Pulmonary artery endothelial cell (primary cell): ENCODE measurements at places on chromosomes 6 and 20.
A peak's percentile ranks its signal among the peaks of the same experiment; 100 is the strongest.

- DNase-seq: no peak
Measured at GRCh38 chr6:76381612-76382011, 309.1 kb upstream of the IMPG1 start.

- no peak for DNase-seq
Measured at GRCh38 chr20:19830211-19830785, 72.2 kb downstream of the RIN2 start.

DNA sequence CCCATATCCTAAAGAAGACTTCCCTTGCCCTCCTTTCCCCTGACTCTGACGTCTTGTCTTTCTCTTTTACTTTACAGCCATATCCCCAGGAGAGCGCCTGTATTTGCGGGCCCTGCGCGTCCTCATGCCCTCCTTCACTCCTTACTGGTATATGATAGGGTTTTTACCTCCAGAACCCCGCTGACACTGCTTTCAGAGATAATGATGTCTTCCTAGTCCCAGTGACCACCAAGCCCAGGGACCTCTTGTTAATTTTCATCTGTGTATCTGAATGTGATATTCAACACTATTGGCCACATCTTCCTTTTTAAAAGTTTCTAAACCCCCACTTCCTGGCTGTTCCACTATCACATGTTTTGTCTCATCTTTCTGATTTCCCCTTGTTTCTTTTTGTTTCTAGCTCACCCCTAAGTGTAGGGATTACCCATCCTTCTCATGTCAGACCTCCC, 102.0 kb downstream of the HIVEP1 start:
- no peak for DNase-seq

DNA sequence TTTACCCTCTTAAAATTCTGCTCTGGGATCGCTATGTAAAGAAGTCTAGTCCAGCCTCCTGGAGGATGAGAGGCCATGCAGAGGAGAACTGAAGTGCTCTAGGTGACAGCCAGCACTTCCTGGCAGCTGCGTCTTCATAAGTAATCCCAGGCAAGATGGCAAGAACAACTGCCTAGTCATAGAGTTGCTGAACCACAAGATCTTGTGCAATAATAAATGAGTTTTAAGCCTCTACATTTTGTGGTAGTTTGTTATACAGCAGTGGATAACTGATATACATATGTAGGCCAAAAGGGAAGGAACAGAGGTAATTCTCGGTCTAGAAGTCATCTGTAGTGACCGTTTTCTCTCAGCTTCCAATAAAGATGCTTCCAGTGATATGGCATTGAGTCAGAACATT, 103.8 kb upstream of the FLRT3 start:
- no peak for DNase-seq

DNA sequence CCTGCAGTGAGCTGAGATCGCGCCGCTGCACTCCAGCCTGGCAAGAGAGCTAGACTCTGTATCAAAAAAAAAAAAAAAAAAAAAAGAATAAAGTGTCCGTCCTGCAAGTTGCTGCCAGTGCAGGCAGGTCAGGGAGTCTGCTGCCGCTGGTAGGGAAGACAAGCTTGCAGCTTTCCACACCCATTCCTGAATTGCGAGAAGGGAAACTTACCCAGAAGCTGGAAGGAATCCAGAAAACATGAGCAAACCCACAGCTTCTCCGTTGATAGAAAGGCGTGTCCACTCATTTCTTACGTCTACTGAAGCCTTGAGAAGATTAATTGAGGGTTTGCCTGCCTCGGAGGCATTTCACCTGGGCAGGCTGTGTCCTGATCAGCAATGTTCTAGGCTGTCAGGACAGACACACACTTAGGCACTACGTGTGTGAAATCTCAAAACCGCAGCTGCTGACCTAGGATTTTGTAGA, 61.6 kb upstream of the DSP start:
- no peak for DNase-seq

GRCh38 chr20:44145131-44145775, 41.7 kb downstream of the JPH2 start:
- DNase-seq: no peak

GRCh38 chr20:32434434-32434833, 76.3 kb downstream of the ASXL1 start:
- no peak for DNase-seq

- DNase-seq: peak; percentile 83
Measured at GRCh38 chr6:1609648-1610496, at the start of gene FOXC1. Gene FOXC1, plus strand, starts transcription at chr6:1609915. Its CDS starts 531 bp downstream, at chr6:1610446.

- DNase-seq: no peak
Measured at GRCh38 chr6:37625591-37626374, 71.9 kb downstream of the MDGA1 start.

DNA sequence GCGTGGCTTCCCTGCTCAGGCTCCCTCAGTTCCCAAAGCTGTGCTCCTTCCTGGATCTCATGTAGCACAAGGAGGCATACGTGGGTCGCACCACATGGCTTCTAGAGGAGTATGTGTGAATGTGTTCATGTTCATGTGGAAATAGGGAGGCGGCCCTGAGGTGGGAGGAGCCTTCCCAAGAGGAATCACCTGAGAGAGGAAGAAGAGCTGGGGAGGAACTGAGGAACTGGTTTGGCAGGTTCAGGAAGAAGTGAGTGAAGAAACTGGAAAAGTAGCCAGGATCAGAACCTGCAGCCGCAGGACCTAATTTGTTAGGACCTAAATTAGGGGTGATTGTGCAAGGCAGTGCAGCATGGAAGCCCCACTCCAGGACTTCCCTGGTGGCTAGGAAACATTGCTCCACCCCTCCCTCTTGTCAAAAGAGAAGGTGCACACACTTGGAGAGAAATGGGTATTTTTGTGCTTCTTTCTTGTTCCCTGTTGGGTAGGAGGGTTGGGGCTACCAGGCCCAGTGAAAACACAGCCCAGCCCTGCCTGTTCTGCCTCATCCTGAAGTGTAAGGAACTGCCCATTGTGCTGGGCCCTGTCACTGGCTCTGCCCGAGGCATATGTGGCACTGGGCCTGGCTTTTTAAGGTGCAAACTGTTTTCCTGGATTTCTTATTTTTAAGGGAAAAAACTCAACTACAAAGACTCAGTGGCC, 20.7 kb downstream of the SYNJ2 start:
- no peak for DNase-seq

- DNase-seq: no peak
Measured at GRCh38 chr20:45311589-45312211, 3.6 kb upstream of the MATN4 start.

DNA sequence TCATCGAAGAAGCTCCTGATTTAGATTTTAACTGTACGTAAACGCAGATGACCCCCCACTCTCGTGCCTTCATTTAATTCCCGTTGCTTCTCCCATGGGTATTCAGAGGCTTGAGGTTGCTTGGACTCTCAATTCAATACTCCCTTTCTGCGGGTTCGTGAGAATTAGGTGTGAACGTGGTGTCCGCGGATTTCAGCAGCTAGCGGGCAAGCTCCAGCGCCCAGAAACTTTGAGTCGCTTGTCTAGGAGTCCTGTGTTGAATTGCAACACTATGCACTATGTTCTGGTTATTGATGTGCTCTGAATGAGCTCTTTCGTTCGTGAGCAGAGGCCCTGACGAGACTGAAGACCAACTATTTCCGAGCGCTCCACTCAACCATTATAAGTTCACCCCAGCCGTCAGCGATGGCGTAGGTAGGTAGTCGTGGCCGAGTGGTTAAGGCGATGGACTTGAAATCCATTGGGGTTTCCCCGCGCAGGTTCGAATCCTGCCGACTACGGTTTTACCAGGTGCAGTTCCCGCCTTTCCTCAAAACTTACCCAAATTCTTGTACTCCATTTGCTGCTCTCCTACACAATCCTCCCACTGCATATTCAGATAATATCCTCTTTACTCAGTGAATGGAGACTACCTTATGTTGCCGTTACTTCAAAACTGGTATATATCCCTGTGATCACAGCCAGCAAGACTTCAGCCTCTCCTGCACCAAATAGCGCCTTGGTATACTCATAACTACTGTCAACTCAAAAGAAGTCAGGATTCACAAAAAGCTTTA, 72.6 kb upstream of the ZNF184 start:
- no peak for DNase-seq

DNA sequence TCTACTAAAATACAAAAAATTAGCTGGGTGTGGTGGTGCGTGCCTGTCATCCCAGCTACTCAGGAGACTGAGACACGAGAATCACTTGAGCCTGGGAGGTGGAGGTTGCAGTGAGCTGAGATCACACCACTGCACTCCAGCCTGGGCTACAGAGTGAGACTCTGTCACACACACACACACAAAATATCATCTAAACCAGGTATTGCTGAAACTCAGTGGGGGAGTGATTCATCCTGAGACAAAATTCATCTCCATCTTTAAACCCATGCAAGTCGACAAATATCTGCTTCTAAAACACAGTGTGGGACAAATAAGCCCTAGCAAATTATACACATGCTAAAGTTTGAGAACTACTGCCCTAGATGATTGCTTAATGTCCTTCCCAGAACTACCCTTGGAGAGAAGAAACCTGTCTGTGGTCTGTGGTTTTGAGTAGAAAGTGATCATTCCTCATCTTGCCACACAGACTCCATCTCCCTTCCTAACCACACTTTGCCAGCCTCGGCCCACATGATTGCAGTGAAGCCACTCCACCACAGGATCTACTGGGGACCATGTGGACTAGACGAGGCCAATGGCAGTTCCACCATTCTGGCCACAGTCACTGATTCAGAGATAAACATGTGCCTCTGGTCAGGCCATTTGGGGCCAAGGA, 130.3 kb downstream of the OPRM1 start:
- DNase-seq: no peak

GRCh38 chr6:109449795-109450673, 5.5 kb downstream of the MICAL1 start:
- no peak for DNase-seq

DNA sequence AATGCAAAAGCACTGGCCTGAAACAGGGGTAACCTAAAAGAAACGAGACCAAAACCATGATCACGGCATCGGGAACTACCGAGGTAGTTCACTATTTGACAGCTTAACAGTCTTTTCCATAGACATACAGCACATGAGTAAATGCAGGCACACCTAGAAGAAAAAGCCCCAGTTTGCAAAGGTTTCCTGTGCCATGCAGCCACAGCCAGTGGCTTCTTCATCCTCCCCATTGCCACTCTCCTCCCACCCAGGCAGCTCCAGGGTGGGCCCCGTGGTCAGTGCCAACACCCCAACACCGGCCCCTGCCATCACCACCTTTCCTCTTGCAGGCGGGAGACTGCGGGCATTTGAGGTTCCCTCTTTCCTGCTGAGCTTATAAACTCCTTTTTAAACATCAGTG, 115.4 kb downstream of the SLC23A2 start:
- no peak for DNase-seq

DNA sequence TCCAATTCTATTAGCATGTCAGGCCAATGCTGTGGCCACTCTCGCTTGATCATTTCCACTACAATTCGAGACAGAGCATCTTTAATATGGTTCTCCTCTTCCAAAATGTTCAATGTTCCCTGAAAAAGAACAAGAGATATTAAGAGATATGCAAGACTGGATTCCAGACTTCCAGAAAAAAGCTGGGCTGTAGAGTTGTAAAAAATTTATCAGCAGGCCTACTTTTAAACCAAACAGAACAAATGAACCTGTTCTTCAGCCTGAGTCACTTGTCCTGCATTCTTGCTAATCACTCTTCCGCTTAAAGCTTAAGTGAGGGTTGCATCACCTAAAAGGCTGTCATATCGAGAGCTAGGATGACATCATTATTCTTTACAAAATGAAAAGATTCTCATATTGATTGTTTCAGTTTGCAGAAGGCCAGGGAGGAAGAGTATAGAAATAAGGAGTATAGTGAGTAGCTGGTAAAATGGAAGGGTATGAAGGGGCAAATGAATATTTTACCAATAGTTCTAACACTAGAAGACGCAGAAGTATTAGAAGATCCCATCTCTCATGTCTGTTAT, 4.9 kb downstream of the XPO5 start:
- DNase-seq: no peak

DNA sequence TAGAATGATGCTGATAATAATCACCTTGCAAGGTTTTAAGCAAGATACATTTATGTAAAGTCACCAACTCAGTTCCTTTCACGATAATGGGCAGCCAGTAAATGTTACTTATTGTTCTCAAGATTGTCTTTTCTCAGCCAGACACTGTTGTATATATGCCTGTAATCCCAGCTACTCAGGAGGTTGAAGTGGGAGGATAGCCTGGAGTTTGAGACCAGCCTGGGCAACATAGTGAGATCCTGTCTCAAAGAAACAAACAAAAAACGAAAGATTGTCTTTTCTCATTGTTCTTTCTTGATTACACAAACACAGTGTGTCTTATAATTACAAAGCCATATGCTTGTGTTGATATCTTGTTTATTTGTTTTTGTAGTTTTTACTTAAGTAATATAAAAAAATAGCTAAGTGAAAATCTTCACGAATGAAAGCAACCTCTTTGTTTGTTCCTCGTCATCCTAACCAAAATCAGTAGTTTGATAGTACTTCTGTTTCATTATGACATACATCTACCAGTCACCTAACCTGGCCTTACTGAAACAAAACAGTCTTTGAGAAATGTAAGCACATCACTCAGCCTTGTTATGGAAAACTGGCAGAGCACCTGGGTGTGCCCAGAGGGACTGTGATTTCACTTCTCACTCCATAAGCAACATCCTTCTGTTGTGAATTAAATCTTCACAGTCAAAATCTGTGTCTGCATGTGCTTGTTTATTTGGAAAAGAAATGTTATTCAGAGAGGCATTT, 436.2 kb upstream of the SOX4 start:
- DNase-seq: no peak

- DNase-seq: peak; percentile 17
Measured at GRCh38 chr6:107657755-107658461, 166.2 kb downstream of the SCML4 start.

- no peak for DNase-seq
Measured at GRCh38 chr6:6752129-6752528, 163.6 kb downstream of the LY86 start.

DNA sequence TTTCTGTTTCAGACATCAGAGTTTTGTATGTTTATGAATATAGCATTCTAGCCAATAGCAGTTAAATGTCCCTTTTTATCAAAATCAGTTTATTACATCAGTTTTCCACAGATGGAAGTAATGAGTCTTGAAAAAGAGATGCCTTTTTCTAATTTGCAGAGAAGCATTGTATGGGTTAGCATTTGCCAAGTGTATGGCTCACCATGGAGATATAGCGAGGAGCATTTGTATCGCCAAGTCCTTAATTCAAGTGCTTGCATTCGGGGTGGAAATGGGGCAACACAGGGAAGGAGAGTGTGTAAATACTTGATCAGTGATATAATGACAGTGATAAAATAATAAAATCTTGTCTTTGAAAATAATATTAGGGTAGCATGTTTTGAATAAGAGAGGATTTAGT, 42.9 kb downstream of the TXLNB start:
- DNase-seq: no peak

- no peak for DNase-seq
Measured at GRCh38 chr6:105318660-105319059, 84.2 kb downstream of the PREP start.

DNA sequence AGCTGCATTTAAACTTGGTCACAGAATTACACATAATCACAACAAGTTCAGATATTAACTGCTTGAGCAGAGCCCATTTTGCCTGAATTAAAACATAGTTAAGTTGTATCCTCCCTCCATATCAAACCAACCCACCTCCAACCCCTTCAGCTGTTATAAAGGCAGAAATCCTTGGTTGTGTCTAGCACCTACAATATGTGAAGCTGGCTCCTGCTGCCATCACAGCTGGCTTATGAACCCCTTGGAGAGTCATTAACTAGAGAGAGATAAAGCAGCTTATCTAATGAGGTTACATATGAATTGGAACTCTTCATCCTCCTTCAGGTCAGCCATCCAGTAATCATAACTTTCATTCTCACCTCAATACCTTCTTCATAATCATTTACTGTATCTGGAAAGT, 101.8 kb downstream of the EPHA7 start:
- DNase-seq: no peak
